G401 (cell line): ENCODE measurements at places on chromosomes 3 and 15. TPM values are rescaled to one million over a fixed set of nuclear protein-coding genes. Genes with fewer than 3 reads are reported as not detected.

PDZRN3 gene
- 0.14 TPM in 1 of 2 replicates, not detected in the other for total RNA-seq

TRIM42 gene
- total RNA-seq = not detected in 2 replicates

CCK gene
- not detected in 2 replicates for total RNA-seq

UACA gene
- 32.3 and 82.5 TPM in 2 replicates for total RNA-seq

LRRC34 gene
- total RNA-seq = not detected in 2 replicates

MAPKAPK3 gene
- total RNA-seq = 99.1 and 108 TPM in 2 replicates

ANKRD34C gene
- not detected in 2 replicates for total RNA-seq

DNA sequence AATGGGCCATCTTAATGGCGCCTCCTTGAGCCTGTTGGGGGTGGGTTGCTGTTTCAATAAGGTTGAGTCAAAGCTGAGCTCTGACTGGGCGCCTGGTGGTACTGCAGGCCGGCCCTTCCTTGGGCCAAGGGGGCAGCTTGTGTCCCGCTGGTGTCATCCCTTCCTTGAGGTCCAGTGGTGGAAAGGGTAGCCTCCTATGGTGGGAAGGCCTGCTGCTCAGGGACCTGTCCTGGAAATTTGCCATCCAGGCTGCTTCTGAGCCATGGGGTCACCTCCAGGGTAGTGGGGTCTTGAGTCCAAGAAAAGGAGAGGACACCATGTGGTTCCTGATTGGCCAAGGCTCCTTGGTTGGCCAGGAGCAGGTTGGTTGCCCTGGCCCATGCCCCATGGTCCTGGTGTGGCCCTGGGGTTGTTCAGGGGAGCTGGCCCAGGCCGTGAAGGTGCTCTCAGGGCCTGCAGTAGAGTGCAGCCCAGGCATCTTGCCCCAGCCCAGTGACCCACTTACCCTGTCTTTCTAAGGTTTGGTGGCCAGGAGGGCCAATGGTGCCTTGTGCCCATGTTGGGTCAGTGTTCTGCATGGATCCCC, 188.7 kb downstream of the UBE3A start:
- no peak for DNase-seq

- DNase-seq = peak; percentile 71
Observed at GRCh38 chr3:79086514-79086913, 681.3 kb downstream of the ROBO1 start.

GRCh38 chr3:57787867-57788623, 31.9 kb downstream of the SLMAP start:
- no peak for DNase-seq

DNA sequence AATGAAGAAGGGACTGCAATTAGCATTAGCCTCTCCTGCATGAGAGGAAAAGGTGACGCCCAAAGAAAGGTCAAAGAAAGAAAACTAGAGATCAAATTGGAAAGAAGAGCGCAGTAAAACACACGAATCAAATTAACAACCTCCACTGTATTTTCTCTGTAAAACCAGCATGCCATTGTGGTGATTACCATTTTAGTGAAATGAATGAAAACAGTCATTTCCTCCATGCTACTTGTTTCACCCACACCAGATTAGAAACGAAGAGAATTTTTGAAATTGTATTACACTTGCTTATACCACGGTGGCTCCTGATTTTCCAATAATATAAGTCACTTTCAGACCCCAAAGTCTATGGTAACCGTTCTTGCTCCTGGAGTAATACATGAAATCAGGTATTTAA, 71.6 kb downstream of the SUMF1 start:
- no peak for DNase-seq

GRCh38 chr15:39205081-39205480, 375.8 kb upstream of the THBS1 start:
- DNase-seq = no peak

- DNase-seq = no peak
Observed at GRCh38 chr3:157318639-157319288, 117.9 kb upstream of the PTX3 start.

DNA sequence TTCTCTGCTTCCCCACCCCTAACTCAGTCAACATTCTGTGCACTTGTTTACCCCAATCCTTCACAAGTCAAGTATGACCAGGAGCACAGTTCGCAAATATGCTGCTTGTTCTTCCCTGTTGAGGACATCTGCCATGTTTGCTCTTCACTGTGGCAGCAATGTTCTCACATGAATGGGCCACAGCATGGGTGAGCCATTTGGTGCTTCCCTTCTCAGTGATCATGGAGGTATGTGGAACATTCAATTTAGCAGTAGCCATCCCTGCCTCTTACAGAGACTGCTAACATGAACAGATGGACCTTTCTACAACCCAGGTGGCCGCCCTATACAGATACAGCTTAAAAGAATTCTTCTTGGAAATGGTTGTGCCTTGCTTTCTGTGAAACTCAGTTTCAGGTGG, 660.1 kb upstream of the SGO1 start:
- peak; percentile 99 for DNase-seq
